GM12865 (cell line): ENCODE measurements at places on chromosomes 5 and 9.

DNA sequence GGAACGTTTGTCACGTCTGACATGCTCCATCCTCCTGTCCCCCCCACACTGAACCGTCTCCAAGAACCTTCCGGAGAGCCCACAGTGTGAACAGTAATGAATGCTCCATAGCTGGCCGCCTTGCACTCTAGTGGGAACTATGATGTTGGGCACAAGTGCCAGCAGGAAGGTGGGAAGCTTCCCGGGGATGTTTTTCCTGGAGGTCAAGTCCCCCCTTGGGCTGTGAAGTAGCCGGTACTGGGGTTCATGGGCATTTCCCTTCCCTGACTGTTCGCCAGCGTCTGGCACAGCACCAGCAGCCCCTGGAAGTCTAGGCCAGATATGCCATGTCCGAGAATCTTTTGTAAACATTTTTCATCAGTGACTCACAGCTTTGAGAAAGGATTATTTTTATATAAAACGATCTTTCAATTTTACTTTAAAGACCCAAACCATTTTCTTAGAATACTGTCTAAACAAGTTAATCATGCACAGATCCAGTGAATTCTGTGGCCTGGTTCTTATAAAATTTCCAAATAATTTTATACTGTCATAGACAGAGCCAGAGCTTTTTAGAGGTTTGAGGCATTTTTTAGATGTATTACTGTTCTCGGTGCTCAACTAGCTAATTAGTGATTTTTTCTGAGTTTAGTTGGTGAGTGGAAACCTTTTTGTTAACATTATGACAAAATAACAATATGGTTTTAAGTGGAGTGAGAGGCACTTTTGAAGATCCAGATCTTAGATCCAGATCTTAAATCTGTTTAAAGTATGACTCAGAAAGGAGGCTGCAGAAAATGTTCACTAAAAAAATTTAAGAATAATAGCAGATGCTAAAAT, 11.6 kb downstream of the ABL1 start:
- DNase-seq: no peak

GRCh38 chr5:157233515-157233914, 32.4 kb upstream of the CYFIP2 start:
- no peak for DNase-seq

DNA sequence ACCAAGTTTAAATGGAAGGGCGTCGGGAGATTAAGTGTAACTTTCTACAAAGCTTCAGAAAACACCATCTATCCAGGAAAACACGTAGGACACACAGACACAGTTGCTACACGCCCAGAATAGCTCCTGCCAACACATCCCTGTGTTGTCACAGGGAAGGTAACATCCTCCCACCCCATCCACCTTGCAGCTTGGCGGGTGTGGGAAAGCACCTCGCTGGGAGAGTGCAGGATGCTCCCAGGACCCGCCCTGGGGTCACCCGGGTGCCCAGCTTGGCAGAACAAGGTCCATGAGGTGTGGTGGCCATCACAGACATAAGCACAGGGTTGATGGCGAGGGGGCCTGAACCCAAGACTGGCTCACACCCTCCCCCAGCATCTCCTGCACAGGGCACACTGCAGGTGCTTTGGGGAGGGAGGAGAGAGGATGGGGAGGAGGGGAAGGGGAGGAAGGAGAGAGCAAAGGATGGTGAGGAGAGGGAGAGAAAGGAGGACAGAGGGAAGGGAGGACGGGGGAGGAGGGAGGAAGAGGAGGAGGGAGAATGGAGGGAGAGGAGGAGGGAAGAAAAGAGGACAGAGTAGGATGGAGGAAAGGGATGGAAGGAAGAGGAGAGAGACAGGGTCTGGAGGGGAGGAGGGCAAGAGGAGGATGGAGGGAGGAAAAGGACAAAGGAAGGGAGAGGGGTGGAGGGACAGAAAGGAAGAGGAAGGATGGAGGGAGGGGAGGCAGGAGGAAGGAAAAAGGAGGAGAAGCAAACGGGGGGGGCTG, 37.2 kb downstream of the GOLM1 start:
- no peak for DNase-seq

DNA sequence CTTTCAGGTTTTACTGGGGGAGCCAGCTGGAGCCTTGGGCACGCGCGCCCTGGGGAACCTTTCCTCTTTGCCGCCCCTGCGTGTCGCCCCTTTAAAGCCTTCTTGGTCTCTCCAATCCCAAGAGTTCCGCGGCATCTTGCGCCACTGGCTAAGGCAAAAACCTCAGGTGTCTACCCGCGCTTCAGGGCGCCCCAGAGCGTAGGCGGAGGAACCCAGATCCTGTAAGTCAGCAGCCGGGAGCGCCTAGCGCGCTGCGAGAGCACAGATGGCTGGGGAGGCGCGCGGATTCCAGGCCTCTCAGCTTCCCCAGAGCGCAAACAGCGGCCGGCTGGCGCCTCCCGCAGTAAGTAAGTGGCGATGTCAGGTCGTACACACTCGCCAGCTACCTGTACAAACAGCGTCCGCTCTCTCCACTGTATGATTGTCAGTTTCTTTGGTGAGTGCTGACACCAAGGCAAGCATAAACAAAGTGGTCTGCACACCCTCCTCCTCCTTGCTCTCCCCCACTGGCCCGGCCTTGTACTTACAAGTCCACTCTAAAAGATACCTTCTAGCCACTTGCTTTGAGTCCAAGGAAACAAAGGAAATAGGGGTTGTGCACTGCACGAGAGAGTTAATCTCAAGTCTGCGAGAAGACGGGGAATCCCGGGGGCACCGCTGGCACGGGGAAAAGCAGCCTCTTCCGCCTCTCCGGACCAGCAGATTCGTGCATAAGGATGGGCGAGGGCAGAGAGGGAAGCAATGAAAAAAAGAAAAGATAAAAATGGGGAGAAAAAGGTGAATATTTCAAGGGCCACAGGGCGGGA, 2.9 kb downstream of the HTR1A start:
- DNase-seq: no peak

- no peak for DNase-seq
Measured at GRCh38 chr5:108561416-108562204, 179.7 kb upstream of the FBXL17 start.

- DNase-seq: no peak
Measured at GRCh38 chr5:88825584-88826315, 57.2 kb downstream of the MEF2C start.

DNA sequence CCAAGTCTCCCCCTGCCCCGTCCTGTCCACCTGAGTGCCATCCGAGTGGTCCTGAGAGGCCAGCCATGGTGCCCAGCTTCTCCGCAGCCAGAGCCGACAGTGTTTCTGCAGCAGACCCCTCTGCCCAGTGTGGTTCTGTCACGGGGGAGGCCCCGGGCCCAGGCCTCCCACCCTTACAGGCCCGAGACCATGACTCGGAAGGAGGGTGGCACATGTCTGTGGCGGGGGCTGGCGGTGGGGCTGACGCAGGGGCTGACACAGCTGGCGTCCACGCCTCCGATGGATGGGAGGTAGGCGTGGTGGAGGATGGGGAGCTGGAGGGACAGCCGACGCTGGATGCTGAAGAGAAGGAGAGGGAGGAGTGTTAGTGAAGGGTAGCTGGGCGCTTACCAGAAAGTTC, 35.0 kb upstream of the TBC1D2 start:
- no peak for DNase-seq

DNA sequence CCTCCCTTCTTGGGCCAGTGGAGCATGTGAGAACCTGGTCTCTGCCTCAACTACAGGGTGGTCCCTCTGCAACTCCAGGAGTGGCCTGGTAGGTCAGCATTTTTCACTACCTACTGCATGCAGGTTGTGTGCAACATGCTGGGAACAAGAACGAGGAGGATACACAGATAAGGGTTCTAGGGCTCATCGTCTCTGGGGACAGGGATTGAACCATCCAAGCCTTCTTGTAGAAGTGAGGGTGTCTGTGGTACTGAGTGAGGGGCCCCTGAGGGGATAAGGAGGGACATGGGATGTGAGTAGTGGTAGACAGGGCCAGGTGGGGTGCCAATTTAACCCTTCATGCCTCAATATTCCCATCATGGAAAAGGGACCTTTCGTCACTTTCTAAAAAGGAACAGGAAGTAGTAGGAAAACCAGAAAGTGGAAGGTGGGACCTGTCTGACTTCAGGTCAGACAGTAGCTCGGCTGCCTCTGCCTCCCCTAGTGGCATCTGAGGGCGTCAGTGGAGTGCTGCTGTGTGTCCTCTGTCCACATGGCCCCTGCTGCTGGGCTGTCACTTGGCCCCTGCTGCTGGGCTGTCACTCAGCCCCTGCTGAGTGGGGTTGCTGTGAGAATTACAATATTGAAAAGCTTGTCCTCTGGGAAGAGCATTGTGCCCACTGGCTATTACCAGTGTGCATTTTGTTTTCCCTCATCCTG, 48.6 kb upstream of the RNU6ATAC start:
- DNase-seq: no peak

GRCh38 chr5:79396265-79396664, 117.7 kb downstream of the HOMER1 start:
- DNase-seq: no peak

- DNase-seq: peak; percentile 41
Measured at GRCh38 chr5:37807015-37807414, 32.8 kb downstream of the GDNF start.

DNA sequence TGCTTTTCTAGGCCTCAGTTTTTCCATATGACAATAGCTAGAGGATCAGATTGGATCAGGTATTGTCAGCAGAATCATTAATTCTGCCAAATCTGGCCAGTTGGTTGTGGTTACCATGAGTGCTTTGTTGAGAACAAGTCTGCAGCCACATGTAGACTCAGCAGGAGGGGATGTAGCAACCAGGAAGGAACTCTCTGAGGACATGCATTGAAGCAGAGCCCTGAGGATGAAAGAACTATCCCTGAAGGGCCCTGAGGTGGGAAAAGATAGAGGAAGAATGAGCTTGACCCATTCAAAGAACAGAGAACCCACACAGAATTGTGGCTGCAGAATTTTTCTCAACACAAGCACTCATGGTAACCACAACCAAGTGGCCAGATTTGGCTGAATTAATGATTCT, 60.1 kb upstream of the AFAP1L1 start:
- DNase-seq: no peak

GRCh38 chr5:36730537-36731216, 124.3 kb downstream of the SLC1A3 start:
- no peak for DNase-seq

DNA sequence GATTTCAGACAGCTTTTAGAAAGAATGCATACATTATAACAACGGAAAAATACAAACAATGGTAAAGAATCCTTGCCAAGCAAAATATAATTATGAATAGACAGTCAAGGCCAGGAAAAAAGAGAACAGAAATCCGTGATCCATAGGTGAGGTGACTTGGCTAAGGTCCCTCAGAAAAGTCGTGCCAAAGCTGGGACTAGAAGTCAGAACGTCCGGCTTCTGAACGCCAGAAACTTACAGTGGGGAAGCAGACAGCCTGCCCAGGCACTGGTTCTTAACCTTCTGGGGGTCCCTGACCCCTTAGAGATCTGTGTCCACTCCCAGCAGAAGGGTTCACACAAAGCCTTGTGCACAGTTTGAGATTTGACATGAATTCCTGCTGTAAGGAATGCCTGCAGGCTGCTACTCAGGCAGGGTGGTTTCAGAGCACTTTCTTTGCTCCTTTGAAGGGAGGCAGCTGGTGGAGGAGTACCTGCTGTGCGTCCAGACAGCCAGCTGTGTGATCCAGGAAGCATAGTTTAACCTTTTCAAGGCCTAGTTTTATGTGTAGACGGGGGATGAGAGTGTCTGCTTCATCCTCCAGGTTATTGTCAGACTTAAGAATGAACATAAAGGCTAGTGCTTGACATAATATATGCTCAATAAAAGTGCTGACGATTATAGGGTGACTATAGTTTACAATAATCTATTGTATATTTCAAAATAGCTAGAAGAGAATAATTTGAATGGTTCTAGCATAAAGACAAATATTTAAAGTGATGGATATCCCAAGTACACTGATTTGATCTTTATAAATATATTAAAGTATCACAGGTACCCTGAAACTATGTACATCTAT, 852 bp downstream of the ARHGEF37 start:
- DNase-seq: no peak

GRCh38 chr5:73153513-73153912, 19.5 kb upstream of the TMEM174 start:
- DNase-seq: no peak

DNA sequence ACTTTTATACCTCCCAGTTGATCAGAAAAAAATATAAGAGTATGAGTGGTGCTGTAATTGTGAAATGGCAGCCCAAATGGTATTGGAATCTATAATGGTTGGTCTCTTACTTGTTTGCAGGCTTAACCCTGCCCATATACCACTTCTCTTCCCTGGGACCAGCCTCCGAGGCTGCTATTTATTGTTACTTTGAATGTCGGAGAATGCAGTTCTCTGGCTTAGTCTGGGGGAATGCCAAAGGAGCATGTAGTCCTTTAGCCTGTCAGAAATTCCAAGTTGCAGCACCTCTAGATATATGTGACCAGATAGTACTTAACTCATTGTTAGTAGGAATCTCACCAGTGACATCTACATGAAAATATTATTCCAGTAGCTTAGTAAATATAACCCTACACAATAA, 47.5 kb downstream of the SLC44A1 start:
- no peak for DNase-seq

DNA sequence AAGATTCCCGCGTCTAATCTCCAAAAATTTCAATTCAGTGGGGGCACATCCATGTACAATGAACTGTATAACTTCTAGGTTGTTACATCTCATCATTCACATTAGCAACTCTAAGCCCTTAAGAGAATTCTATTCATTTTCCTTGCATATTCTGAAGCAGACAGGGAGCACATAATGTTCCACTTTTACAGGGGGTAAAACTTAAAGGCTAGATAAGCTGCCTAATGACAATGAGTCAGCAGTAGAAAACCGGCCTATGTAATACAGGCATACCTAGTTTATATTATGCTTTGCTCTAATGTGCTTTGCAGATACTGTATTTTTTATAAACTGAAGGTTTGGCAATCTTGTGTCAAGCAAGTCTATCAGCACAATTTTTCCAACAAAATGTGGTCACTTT, 40.4 kb downstream of the PTAR1 start:
- DNase-seq: no peak

DNA sequence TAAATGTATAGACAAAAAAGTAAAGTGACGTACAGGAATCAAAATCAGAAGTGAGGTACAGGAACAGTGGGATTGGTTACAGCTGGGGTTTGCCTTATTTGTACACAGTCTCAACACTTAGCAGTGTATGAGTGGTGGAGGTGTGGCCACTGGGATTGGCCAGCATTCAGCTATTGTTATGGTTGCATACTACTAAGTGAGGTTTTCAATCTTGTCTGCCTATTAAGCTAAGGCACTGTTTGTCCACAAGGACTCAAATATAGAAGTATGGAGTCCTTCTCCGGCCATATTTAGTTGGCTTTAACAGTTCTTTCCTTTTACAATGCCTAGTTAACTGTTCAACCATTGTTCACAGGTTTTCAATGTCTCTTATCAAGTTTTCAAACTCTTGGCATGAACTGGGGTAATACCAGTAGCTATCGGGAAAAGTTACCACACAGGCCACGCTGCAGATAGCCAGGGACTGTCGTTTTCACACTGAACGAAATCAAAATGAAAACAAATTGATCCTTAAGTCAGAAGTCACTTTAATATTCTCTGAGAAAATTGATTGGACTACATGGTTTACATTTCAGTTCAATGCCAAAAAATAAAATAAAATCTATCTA, 176.0 kb upstream of the FREM1 start:
- no peak for DNase-seq

GRCh38 chr5:159181152-159181551, 28.2 kb downstream of the RNF145 start:
- peak; percentile 57 for DNase-seq
